ENCODE measurements at places on chromosomes 13 and 19.

DNA sequence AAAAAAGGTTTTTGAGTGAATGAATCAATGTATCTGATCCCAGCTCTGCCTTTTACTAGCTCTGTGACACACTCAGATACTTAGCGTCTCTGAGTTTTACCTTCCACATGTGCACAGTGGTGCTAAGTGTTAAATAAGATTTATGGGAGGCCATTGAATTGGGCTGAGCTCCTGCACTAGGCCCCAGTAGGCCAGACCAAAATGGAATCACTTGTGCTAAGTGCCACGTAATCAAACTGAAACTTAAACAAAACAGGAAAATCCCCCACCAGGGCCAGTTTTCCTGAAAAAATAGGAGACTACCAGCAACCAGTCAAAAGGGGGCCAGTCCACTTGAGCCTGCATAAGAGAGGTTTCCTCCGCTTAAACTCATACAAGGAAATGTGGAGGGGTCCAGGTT, 40.9 kb downstream of the GJA3 start:
- no peak for DNase-seq

DNA sequence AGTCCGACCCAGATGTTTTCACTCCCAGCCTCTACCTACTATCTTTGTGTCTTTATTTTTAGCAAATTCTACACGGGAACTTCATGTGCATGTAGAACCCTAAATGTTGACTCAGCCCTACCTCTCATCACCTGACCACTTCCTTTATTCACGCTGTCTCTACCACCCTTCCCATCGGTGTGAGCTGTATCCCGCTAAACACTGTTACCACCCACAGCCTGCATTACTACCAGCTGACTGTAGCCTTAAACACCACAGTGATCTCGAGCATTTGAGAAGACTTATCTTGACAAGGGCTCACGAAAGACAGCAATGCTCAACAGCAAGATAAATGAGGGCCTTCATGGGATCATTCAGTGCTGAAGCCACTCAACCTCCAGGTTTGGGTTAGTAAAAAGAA, 15.1 kb downstream of the NCR1 start:
- no peak for DNase-seq

DNA sequence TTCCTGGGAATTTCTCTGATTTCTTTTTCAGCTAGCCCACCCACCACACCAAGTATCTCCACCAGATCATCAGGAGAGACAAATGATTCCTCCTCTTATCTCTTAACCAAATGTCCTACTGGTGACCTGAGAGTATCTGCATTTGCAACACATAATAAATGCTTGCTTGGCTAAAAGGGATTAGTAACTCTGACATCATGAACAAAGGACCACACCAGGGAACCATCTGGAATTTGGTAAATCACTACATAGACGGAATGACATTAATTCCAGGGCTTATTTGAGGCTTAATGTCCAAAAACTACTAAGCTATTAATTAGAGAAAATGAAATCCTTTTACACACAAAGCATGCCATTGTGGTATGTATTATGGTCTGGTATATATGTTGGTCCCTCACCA, 139.0 kb downstream of the RAP2A start:
- no peak for DNase-seq

- no peak for DNase-seq
Observed at GRCh38 chr19:48149430-48149829, 20.7 kb downstream of the LIG1 start.

GRCh38 chr19:17209126-17210036, 5.8 kb upstream of the USE1 start:
- DNase-seq, result peak; percentile 40

DNA sequence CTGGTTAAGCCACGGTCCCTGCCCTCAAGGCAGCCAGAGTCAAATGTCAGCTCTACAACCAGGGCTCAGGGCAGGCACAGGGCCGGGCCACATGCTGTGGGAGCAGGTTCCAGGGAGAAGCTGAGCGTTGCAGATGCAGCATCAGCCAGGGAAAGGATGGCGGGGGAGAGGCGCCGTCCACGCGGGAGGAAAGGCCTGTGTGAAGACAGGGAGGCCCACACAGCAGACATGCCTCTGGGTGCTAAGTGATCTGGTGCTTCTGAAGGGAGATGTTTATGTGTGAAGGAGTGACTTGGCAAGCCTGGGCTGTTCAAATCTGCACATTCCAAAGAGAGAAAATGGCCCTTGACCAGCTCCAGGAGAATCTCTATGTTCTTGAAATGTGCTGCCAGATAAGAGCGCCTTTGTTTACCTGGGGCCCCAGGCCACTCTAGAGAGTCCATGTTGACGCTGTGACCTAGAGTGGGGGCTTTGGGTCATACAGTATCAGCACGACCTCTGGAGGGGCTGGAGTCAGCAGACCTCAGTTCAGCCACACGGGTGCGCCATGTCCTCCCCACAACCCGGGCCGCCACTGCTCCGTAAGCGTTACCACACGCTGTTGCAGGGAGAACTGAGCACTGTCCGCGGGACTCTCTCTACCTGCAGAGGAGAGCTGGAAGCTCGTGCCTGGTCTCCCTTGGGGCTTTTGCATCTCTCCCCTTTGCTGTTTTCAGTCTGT, 15.9 kb upstream of the ATF5 start:
- peak; percentile 38 for DNase-seq

GRCh38 chr19:676339-677105, at the start of gene FSTL3:
Gene FSTL3 (plus strand): TSS chr19:676392. CDS start chr19:676424, 32 bp downstream.
- peak; percentile 24 for DNase-seq

DNA sequence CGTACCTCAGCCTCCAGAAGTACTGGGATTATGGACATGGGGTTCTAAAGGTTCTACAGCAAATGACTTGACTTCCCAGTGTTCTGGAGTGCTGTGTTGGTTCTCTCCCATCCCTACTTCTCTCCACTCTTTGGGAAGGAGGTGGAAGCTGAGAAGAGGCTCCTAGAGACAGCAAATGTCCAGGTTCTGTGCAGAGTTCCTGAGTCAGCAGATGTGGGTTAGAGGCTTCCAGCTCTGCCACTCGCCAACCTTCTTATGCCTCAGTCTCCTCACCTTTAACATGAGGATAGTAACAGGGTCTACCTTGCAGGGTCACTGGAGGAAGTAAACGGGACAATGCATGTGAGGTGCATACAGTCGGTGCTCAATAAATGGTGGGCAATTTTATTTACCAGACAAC, 80.5 kb upstream of the VSTM2B start:
- no peak for DNase-seq

GRCh38 chr13:104256701-104257100, 1190.5 kb upstream of the SLC10A2 start:
- no peak for DNase-seq

DNA sequence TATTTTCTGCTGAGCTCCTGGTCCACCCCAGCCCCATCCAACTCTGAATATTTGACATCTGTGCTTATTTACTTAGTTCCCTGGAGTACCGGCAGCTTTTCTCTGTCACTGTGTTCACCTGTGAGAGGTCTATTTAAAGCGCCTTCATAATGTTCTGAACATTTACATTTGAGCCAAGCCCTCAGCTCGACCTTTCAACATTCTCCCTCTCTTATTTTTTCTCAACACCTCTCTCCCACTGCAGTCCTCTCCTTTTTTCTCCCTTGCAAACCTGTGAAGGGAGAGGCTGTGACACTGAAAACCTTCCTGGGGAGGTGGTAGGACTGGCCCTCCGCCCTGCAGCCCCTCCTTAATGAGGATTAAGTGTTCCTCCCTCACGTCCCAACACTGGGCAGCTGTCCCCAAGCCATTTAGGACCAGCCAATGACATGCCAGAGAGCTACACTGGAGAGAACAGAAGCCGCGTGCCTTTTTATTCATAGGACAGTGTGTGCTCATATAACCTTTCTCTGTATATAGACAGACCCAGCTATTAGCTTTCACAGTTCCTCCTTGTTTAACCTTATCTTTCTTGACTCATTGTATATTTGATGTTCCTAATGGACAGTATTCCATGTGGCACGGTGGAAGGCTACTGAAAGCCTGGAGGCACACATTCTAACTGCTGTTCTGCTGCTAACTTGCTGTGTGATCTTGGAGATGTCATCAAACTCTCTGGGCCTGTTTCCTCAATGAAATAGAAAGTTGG, 134.8 kb downstream of the NUFIP1 start:
- DNase-seq, result no peak
